Kidney glomerular epithelial cell (primary cell): ENCODE measurements at places on chromosomes 6 and 20.

GRCh38 chr6:148556410-148556809 is 190.4 kb upstream of the UST start:
- DNase-seq = no peak

DNA sequence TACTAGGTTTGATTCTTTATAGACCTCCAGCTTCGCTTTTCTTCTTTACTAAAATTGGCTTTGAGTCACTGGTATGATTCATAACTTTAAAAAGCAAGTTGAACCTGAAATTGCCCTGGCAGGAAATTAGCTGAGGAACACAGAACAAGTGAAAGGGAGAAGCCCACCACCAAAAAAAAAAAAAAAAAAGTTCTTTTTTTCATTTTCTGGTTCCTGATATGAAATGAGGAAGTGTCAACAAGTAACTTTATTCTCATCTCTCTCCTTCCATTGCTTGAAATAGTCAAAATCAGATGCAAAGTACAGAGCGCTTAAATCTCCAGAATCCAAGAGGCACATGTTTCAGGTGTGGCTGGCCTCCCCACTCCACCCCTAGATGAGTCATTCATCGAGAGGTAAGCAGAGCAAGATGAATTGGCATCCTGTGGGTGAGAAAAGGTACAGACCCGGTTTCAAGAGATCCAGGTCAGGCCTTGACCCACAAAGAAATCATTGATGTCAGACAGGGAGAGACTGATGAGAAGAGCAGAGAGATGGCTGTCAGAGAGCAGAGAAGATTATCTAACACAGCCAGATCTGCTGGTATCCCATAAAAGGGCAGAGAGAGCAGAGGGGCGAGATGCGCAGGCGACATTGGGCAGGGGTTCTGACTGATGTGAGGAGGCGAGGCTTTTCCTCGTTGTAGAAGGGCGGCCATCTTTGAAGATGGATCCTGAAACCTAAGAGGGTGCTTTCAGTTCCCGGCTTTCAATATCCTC is 54.8 kb upstream of the MBOAT1 start:
- no peak for DNase-seq

DNA sequence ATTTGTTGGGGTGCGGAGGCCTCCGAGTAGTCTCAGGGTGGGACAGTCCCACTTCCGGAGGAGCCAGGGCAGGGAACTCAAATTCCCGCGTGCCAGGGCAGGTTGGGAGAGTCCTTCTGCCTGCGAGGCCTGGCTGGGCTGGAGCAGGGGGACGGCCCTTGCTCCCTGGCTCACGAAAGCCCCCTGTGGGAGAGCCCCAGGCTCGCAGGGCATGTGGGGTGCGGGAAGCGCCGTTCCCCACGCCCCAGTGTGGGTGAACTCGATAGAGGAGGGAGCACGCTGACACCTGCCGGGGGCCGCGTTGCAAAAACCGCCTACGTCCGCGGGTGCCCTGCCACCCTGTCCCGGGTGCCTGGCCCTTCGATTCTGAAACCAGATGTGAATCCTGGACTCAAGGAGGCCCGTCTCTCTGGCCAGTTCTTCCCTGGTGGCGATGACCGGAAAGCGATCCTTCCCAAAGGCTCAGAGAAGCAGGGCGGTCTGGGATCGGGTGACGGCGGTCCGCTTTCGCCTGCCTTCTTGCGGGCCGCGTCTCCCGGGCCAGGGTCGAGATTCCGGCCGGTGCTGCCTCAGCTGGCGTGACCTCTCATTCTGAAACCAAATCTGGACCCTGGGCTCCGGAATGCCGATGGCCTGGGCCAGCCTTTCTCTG is 1846.5 kb upstream of the DEFB115 start:
- no peak for DNase-seq

- DNase-seq = no peak
Observed at GRCh38 chr6:128541261-128541660, 20.9 kb upstream of the PTPRK start.

DNA sequence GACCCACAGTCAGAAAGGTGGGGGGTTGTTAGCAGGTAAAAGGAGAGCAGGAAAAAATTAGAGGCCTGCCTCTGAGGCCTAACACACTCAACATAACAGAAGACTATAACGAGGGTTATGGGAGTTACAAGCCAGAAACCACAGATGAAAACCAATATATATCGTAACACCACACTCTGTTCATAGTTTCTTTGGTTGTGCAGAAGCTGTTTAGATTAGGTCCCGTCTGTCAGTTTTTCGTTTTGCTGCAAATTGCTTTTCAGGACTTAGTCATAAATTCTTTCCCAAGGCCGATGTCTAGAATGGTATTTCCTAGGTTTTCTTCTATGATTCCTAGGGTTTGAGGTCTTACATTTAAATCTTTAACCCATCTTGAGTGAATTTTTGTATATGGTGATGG is 3.7 kb upstream of the MAP3K5 start:
- DNase-seq = no peak

DNA sequence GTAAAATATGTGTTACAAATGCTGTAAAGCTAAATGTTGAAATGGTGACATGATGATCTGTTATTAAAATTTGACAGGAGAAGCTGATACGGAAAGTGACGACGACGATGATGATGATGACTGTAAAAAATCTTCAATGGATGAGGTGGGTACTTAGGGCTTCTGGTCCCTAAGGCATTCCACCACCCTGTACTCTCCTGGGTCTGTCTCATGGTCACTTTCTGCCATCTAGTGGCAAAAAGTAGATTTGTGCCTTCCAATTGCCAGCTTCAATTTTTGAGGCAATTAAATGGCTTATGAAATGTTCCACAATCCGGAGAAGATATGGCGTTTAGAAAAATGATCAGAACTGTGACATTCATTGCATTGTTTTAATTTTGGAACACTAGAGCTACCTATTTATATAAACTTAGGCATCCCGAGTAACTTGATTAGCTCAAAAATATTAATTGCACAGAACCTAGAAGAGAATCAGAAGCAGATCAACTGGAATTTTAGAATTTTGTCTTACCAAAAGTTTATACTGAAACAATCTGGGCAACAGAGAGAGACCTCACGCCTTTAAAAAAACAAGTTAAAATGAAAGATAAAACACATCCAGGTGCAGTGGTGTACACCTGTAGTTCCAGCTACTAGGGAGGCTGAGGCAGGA is 346.5 kb upstream of the PLCB4 start:
- peak; percentile 70 for DNase-seq

GRCh38 chr6:48069280-48069679 is 41.7 kb downstream of the PTCHD4 start:
- no peak for DNase-seq

GRCh38 chr6:99241905-99242534 is 107.5 kb downstream of the FAXC start:
- DNase-seq = peak; percentile 31

GRCh38 chr20:25549172-25549773 is 36.1 kb downstream of the NINL start:
- DNase-seq = no peak

GRCh38 chr6:15875797-15876196 is 213.0 kb upstream of the DTNBP1 start:
- DNase-seq = no peak

DNA sequence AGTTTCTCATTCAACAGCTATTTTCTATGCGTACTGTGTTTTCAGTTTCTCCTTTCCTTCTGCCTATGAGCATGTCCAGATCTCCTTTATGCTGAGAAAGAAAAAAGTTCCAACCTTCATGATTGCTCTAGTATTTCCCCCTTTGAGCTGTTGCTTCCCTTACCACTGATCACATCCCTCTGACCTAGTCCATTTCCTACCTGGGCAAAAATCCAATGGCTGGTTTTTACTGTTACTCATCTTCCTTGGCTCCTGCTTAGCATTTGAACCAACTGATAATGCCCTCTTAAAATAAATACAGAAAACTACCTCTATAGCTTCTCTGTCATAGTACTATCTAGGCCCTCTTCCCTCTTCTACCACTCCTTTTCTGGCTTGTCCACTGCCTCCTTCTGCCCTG is 6.0 kb downstream of the RFX6 start:
- no peak for DNase-seq
